ENCODE measurements at places on chromosomes 5 and 9. TPM values are rescaled to one million over a fixed set of nuclear protein-coding genes. Genes with fewer than 3 reads are reported as not detected.

The SLC6A7 gene
- total RNA-seq = 1.9 TPM

The ADRB2 gene
- 0.94 TPM for total RNA-seq

The GABBR2 gene
- total RNA-seq = 68.9 TPM

The FIBCD1 gene
- total RNA-seq = 1.3 TPM

The RLN1 gene
- total RNA-seq = 1.3 TPM

All from parietal lobe (tissue), 2 donors.